ENCODE measurements at places on chromosomes 5 and 9.

DNA sequence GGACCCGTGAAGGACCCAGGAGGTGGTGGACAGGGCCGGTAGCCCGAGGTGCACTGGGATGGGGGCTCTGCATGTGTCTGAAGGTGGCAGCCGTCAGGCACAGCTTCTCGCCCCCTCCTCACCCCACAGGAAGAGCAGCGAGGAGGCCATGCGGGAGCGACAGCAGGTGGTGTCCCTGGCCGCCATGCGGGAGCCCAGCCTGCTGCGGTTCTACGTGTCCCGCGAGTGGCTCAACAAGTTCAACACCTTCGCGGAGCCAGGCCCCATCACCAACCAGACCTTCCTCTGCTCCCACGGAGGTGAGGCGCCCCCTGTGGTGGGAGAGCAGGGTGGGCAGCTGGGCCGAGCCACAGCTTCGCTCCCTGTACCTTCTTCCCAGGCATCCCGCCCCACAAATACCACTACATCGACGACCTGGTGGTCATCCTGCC is 39.9 kb downstream of the USP20 start:
- DNase-seq: no peak

- no peak for DNase-seq
These were observed 244.0 kb downstream of the ARHGAP26 start for GRCh38 chr5:143014017-143014651.

- DNase-seq: no peak
These were observed 76.6 kb downstream of the PTPDC1 start for GRCh38 chr9:94160594-94161501.

DNA sequence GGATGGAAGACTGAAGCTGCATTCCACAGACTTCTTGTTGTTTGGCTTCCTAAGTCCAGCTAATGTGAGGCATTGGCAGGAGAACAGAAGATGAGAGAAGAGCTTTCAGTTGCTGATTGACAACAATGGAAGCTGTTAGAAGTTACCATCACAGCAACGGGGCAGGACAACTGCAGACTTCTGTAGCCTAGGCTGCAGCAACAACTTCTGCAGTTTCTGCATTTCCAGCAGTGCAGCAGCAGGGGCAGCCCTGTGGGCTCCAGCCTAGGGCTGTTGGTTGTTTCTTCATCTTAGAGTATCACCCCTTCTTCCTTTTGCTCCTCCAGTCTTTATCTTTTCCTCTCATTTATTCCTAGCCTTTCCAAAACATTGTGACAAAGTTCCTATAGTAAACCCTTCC is 528.8 kb upstream of the PTGER4 start:
- DNase-seq: no peak

GRCh38 chr5:108418197-108418596 is 36.3 kb upstream of the FBXL17 start:
- DNase-seq: no peak

DNA sequence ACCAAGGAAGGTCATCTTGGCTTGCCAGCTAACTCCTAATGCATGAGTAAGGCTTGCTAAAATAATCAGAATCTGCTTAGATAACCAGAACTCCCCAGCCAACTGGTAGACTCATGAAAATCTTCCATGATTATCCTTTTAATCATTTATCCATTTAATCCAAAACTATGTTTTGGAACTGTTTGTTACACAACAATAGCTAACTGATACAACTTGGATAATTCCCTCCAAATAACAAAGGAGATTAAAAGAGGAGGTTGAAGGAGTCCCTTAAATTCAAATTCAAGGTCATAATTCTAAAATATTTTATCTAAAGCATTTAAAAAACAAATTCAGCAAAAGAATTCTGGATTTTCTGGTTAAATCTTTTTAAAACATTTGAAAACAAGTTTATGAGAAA is 222.1 kb downstream of the DEPDC1B start:
- DNase-seq: no peak

- DNase-seq: no peak
These were observed 208.1 kb upstream of the PIK3R1 start for GRCh38 chr5:68007451-68007850.

DNA sequence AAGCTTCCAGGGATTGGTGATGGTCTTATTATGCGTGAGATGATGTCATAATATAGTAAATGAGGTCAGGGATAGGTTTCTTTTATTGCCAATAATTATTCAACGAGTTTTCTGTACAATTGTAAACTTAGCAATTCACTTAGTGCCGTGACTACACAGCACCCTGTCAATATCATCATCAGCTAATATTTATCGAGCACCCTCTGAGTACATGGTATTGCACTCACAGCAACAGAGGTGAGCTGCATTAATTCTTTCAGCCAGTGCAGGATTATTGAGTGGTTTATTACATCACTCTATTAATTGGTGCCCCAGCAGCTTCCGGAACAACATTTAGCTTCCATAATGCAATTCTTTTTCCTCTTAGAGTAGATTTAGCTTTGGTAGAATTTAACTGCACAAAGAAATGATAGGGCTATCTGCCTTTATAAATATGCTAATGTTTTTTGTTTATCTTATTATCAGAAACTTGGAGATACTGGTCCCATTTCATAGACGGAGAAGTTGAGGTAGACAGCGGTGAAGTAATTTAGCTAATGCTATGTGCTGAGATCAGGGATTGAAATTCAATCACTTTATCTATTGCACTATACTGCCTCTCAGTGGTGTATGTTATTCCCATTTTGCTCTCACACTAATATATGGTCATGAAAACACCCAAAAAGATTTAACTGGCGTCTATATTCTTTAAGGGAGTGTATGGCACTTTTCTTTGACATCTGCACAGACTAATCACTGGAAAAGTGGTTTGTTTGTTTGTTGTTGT is 726.1 kb upstream of the WWC1 start:
- no peak for DNase-seq

DNA sequence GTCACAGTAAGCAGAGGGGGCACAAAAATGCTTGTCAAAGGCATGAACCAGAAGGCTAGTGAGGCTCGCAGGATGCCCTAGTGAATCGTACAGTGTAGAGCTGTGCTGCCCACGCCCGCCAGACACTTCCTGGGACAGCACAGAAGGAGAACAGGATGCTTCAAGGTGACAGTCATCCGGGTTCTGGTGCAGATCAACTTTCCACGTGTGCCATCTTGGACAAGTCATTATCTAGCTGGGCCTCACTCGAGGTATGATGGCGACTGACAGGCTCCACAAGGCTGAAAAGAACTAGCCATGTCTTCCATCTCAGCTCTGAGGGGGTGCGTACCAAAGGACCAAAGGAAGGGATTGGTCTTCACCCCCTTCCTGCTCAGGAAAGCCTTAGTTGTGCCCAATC is 14.0 kb downstream of the SPRY4 start:
- DNase-seq: no peak

GRCh38 chr9:108439947-108440346 is 415.8 kb downstream of the ACTL7B start:
- DNase-seq: no peak

DNA sequence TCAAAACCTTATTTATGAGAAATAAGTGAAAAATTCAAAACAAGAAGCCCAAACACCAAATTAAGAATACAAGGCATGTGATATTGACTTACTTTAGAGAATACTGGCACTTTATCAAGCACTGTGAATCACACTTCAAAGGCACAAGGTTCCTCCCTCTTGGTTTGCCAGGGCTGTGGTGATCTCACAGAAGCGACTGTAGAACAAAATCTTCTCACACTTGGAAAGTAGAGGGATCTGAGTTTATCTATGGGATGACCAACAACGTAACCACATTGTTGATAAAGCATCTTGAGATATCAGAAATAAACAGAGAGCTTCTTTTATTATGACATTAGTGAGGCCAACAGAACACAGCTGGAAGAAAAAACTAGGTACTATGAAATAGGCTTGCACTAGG is 295.9 kb downstream of the NFIB start:
- no peak for DNase-seq

- DNase-seq: no peak
These were observed 138.4 kb downstream of the C9orf152 start for GRCh38 chr9:110069326-110070248.

DNA sequence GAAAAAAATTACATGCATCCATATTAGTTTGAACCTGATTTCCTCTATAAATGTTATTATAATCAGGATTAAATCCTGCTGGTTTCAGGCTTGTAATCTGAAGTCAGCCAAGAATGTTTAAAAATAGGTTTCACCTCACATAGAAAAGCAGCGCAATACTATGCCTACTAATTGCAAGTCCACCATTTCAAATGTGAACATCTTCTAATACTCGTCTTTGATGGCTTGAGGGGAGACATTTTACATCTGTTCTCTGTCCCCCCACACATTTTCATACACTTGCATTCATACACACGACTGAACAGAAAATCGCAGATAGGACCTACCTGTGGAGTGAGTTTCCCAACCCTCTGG is 41.8 kb downstream of the FREM1 start:
- no peak for DNase-seq
